ENCODE measurements at places on chromosomes 7 and 10.

DNA sequence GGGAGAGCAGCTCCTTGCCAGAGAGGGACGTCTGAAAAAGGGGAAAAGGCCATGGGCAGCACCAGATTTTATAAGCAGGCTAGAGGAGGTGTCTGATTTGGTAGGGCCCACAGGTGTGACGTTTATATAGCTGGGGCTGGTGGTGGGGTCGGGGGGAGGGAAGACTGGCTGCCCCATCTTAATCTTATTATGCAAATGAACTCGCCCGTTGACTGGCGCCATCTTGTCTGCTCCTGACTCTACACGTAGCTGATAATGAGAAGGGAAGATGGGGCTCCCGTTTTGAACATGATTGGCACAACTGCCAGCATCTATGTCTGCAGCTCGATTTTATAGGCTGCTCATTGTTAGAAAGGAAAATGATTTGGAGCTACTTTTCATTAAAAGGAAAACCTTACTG lies 28.6 kb upstream of the CADPS2 start:
- DNase-seq, result no peak

GRCh38 chr7:68440866-68441265 lies 1157.4 kb upstream of the AUTS2 start:
- no peak for DNase-seq

- peak; percentile 38 for DNase-seq
Measured at GRCh38 chr10:85995791-85996190, 370.8 kb downstream of the GRID1 start.

DNA sequence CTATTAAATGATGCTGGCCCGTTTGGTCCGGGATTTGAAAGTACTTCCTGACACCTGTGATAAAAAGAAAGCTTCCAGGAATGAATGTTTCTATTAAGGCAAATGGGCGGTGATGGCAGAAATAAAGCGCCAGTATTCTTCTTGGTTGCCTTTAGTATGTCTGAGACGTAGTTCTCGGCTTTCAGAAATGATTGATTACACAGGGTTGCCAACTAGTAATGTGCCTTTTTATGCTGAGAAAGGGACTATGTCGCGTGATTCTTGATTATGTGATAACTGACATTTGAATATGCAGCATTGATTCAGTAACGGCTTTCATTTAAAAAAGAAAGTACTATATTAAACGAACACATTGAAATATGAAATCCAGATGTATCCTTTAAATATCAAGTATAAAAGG lies 13.9 kb downstream of the ZRANB1 start:
- no peak for DNase-seq

DNA sequence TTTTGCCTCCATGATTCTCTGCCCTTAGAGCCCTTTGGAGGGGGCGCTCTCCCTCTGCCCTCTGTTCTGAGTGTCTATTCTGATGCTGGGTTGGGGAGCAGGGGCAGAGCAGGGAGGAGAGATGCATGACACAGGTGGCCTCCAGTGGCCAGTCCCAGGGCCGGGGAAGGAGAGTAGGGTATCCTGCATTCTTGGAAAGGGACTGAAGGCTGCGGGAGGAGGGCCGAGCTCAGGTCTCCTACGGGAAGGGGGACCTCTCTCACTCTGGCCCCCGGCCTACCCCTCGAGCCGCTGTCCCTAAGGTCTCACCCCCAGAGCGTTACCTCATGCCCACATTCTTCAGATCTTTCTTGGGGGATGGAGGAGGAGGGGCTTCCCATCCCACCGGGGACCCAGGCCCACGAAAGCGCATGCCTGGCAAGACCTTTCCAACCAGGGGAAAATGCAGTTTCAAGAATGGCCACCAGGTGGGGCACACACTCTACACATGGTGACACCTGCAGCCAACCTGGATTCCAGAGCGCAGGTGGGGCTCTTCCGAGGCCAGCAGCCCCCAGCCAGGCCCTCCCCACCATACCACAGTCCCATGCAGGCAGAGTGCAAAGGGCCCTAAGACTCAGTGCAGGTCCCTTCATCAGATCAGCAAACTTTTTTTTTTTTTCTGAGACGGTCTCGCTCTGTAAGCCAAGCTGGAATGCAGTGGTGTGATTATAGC lies 86.4 kb downstream of the MYL10 start:
- peak; percentile 57 for DNase-seq

GRCh38 chr7:1342090-1342640 lies 109.5 kb downstream of the UNCX start:
- no peak for DNase-seq

Data from germinal center (tissue), 1 donor.